Neural crest cell (in vitro differentiated cells): ENCODE measurements at places on chromosomes 16 and 17.

- DNase-seq: no peak
Measured at GRCh38 chr16:75620326-75621169, 2.5 kb downstream of the ADAT1 start.

DNA sequence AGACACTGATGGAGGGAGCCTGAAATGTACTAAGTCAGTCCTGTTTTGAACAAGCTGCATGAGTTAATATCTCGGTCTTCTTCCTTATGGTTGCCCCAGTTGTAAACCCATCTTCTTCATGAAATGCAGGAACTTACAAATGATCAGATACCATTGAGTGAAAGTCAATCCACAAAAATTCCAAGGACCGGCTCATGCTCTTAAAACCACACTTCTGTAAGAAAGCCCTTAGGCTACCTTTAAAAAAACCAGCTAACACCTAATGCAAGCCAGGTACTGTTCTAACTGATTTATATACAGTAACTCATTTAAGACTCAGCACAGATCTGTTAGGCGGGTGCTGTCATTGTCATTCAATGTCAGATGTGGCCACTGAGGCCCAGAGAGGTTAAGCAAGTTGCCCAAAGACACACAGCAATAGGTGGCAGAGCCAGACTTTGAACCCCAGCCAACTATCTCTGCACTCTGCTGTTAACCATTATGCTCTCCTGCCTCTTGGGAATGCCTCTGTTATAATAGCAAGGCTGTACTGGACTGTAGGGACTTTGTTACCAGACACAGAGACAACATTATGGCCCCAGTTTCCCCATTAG lies 93.4 kb downstream of the C16orf95 start:
- no peak for DNase-seq

- no peak for DNase-seq
Measured at GRCh38 chr17:19270704-19271611, 33.8 kb downstream of the EPN2 start.

- no peak for DNase-seq
Measured at GRCh38 chr16:74743668-74744299, 30.8 kb downstream of the FA2H start.

GRCh38 chr17:427327-427726 lies 74.7 kb upstream of the RPH3AL start:
- DNase-seq: no peak

DNA sequence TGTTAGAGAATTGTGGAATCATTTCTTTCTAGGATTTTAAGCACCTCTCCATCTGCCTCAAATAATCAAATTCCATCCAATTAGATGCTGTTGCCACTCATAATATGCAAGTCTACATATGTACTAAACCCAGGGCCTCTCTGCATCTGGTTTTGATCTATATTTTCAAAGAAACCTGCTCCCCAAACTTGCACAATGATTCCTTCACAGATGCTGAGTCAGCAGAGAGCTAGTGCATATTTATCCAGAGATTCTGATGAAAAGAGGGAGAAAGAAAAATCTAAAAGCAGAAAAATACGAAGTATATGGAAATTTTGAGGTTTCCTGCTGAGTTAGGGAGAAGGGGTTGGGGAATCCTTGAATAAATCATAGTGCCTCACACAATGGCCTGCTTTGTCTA lies 235.1 kb upstream of the RBFOX1 start:
- no peak for DNase-seq

DNA sequence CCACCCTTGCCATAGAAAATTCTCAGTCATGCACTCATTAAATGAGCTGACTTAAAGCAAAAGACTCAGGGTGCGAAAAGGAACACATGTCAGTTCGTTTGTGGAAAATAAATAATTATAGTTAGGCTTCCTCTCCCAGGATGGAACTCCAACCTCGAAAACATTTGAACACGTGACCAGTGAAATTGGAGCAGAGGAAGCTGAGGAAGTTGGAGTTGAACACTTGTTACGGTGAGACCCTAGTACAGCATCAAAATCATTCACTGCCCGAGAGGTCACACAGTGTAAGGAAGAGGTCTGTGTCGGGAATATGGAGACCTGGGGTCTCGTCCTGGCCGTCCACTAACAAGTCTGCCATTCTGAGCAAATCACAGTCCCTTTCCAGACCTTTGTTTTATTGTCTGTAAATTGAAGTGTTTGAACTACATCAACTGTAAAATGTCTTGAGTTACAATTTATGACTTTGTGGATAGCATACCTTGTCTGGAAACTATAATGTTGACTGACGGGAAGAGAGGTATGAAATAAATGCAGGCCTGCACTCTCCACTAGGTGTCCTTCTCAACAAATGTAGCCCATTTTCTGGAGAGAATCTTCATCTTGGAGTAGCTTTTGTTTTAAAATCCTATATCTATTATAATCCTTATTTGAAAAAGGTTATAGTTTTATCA lies 7.7 kb downstream of the PSMD7 start:
- no peak for DNase-seq

GRCh38 chr17:73132085-73132492 lies 32.7 kb upstream of the SSTR2 start:
- DNase-seq: no peak

DNA sequence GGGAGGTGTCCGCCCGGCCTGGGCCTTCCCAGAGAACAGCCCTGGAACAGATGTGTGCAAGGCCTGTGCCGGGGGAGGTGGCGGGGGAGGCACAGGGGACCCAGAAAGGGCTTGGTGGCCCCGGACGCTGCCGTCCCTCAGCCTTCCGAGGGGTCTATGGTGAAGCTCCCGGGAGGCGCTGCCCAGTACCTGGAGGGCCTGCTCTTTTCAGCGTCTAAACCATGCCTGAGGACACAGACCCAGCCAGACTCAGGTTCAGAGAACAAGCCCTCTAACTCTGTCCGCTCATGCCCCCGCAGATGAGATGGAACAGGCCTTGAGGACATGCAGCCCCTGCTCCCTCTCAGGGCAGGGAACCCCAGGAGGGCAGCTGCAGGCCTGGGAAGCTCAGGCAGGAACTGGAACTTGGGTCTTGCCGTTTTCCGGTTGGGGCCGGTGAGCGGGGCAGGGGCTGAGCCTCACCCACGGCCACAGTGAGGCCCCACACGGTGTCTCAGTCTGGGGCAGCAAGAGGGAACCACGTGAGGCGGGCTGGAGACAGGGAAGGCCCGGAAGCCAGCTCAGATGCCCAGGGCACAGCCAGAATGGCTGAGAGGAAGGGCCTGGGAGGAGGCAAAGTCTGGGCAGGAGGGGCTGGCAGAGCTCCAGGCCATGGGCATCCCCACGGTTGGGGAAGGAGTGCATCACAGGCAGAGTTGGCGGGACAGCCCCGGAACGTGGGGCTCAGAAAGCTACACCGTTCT lies 12.5 kb downstream of the SLC16A3 start:
- DNase-seq: no peak

DNA sequence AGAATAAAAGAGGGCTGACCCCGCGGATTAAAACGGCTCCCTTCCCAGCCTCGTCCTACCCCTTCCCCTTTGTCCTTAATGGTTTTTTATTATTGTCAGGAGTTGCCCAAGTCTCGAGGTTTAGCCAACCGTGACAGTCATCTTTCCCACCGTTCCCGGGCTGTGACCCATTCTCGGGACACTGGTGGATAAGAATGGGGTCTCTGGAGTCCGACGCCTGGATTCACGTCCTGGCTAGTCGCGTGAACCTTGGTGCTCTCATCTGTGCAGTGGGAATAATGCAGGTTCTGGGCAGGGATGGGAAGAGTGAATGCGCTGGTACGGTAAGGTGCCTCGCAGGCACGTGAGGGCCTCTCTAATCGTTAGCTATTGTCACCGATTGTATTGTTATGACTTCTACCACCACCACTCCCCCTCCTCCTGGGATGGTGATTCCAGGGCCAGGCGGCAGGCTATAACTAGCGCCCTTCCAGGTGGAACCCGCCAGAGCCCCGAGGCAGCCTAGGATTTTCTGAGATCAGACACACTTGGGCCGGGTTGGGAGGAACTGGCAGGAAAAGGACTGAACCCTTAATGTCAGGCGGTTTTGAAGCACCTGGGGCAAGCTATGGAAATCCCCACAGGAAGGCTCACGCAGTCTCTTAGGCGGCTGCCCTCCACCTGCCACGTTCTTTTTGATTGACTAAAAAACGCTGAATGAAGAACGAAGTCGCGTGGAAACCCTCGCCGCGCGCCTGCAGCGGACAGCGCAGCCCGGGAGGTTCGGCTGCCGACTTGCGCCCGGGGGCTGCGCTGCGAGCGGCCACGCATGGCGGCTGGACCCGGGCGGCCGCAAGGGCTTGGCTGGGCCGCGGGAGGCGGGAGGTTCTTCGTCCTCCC lies 2.7 kb downstream of the HS3ST3B1 start:
- DNase-seq: no peak

- DNase-seq: no peak
Measured at GRCh38 chr17:82887255-82888164, 47.7 kb upstream of the ZNF750 start.

DNA sequence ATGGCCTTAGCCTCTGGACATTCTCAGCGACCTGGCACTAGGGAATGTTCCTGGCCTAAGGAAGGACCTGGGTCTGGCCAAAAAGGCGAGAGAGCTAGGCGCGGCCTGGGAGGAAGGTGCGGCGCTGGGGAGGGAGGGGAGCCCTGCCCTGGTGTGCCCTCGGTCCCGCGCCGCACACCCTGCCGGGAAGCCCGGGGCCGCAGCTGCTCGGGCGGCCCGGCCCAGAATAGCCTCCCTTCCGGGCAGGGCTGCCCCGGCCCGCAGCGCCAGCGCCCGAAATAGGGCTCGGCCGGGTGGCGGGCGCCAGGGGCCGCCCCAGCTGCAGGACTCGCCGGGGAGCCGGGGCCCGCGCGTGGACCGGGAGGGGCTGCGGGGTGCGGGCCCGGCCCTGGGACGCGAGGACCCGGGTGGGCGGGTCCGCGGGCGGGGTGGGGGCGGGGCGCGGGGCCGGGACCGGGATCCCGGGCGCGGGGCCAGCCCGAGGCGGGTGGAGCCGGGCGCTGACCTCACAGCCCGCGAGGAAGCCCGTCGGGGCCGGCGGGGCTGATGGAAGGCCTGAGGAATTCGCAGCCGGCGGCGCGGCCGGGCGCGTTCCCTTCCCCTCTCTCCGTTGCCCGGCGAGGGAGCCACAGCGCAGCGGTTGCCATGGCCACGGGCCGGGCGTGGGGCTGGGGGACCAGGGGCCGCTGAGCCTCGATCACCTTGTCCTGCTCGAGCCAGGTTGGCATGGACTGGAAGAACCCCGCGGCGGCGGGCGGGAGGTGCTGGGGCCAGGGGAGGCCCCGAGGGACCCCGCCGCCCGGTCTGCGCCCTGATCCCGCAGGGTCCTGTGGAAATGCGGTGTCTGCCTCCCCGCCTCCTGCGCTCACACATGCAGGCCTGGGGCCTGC lies 18.1 kb downstream of the SOCS3 start:
- DNase-seq: peak; percentile 44

GRCh38 chr16:70709942-70710341 lies 24.1 kb upstream of the MTSS2 start:
- no peak for DNase-seq

GRCh38 chr17:56708670-56709410 lies 115.3 kb downstream of the NOG start:
- DNase-seq: no peak

DNA sequence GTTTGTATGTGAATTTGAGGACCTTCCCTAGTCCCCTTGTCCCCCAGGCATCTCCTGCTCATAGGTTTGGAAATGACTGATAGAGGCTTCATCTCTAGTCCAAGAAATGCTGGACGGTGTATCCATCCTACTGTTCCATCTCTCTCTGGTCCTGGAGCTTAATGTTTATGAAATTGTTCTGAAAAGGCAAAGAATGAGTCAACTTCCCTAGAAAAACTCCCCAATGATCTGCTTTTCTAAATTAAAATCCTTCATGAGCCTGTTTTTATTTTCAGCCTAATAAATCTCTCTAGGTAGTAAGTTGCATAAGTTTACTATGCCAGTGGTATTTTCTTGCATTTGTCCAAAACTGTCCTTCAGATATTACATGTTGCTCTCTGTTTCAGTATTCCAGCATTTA lies 2.1 kb upstream of the IGSF6 start:
- DNase-seq: no peak
